ENCODE measurements at places on chromosomes 2 and 18.

- DNase-seq: no peak
These were observed 336.7 kb upstream of the CELF4 start for GRCh38 chr18:37902344-37902743.

DNA sequence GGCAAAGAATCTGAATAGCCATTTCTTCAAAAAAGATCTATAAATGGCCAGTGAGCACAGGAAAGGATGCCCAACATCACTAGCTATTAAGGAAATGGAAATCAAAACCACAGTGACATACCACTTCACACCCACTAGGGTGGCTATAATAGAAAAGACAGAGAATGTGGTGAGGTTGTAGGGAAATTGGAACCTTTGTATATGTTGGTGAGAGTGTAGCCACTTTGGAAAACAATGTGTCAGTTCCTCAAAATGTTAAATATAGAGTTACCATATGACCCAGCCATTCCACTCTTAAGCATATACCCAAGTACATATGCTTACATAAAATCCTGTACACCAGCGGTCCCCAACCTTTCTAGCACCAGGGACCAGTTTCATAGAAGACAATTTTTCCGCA is 152.8 kb downstream of the SMAD2 start:
- no peak for DNase-seq

DNA sequence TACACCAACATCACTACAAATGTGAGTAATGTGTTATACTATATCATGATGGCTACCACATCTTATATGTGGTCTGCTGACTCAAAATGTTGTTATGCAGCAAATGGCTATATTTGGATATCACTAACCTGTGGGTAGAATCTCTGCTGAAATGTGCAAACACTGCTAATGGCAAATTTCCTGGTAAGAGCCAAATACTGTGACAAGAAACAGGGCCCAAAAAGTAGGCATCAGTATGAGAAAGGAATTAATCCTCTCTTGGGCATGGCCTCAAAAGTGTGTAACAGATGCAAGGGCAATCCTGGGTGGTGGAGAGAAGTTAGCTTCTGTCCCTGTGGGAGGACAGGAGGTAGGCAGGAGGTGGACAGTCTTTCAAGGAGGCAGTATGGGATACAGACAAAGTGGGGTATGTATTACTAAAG is 13.3 kb downstream of the ATF2 start:
- DNase-seq: no peak

GRCh38 chr2:175571078-175571653 is 389.7 kb upstream of the ATP5MC3 start:
- DNase-seq: no peak

GRCh38 chr2:218799990-218800389 is 18.0 kb downstream of the CYP27A1 start:
- DNase-seq: no peak

GRCh38 chr2:24228470-24228869 is 53.6 kb downstream of the FAM228A start:
- peak; percentile 13 for DNase-seq

GRCh38 chr2:176056406-176056805 is 27.4 kb downstream of the EVX2 start:
- DNase-seq: peak; percentile 81

- DNase-seq: no peak
These were observed 182.5 kb upstream of the HS6ST1 start for GRCh38 chr2:128501006-128501690.

DNA sequence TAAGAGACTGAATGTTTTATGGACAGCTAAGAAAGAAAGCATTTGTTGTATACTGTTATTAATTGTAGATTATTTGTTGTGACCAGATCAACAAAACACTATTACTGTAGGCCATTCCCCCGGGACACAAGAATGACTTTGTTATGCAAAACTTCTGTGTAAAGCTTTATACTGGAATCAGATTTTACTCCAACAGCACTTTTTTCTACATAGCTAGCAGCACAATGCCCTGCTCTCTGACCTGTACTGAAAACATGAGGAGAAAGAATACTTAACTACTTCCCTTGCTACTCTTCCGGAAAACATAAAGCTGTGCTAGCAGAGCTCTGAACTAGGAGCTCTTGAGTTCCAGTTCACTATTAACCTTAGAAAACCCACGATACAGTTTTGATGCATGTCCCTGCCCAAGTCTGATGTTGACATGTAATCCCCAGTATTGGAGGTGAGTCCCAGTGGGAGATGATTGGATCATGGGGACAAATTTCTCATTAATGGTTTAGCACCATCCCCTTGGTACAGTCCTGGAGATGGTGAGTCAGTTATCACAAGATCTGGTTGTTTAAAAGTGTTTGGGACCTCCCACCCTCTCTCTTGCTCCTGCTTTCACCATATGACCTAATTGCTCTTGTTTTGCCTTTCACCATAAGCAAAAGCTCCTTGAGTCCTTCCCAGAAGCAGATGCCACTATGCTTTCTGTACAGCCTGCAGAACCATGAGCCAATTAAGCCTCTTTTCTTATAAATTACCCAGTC is 601.1 kb upstream of the PIK3C3 start:
- no peak for DNase-seq

- DNase-seq: no peak
These were observed 16.3 kb downstream of the PCBP1 start for GRCh38 chr2:70103531-70104061.

DNA sequence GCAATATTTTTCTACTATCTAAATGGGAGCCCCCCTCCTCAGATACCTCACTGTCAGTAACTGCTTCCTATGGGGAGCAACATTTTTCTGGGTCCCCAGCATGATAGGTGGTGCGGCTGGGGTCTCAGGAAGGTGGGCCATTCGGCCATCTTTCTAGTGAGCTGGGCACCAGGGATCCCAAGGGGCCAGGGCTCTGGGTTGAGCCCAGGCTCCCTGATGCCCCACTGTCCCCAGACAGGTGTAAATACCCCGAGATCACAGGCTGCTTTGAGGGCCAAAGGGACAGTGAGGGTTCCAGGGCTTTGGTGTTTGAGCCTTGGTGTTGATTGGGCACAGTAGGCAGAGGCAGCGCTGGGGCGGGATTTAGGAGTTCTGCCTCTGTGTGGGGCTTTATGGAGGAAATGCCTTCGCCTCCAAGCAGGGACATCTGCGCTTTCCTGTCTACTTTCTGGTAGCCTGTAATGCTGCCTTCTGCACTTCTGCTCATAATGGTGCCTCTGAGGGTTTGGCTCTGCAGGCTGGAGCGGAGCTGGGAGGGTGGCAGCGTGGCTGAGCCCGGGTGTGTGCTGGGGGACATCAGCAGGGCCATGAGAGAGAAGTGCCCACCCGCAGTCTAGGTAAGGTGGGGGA is 5.3 kb downstream of the ITM2C start:
- no peak for DNase-seq

- DNase-seq: no peak
These were observed 4.2 kb upstream of the HOXD13 start for GRCh38 chr2:176088048-176088936.

DNA sequence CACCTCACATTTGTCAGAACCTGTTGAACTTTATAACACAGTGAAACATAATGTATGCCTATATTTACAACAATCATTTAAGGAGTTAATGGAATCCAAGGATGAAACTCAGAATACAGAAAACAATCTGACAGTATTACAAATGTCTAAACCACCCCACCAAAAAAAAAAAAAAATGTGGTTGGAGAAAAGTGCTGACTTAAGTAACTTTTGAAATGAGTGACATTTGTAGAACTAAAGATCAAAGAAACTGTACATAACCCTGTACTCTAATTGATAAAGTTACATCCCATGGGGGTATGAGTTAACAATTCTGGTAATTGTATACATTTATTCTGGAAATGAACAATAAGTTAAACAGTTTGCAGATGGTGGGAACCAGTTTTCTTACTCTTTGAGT is 372.1 kb upstream of the TMEFF2 start:
- DNase-seq: no peak

DNA sequence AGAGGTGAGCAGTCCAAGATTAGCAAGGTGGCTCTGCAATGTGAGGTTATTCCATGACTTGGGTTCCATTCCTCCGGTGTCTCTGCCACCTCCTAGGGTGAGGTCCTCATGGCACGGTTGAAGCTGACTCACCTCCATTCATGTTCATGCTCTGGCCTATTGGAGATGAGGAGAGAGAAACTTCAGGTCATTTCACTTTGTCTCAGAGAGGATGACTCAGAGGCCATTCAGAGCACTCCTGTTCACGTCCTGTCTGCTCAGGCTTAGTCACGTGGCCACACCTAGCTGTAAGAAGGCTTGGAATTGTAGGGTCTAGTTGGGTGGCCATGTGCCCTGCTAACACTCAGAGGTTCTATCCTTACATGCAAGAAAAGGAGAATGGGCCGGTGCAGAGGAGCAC is 67.5 kb upstream of the MBOAT2 start:
- no peak for DNase-seq

DNA sequence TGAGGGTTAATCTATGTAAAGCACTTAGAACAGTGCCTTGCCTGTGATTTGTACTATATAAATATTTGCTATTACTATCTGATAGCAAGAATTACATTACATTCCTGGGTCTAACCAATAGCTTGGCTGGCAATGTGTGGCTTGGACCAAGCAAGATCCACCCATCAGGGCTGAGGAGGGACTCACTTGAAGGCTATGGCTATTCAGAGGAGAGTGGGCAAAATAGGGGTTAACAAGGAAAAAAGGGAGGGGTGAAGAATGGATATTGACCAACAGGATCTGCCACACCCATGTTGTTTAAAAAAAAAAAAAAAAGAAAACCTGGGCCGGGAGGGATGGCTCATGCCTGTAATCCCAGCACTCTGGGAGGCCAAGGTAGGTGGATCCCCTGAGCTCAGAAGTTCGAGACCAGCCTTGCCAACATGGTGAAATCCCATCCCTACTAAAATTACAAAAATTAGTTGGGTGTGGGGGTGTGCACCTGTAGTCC is 20.0 kb upstream of the TMBIM1 start:
- no peak for DNase-seq

DNA sequence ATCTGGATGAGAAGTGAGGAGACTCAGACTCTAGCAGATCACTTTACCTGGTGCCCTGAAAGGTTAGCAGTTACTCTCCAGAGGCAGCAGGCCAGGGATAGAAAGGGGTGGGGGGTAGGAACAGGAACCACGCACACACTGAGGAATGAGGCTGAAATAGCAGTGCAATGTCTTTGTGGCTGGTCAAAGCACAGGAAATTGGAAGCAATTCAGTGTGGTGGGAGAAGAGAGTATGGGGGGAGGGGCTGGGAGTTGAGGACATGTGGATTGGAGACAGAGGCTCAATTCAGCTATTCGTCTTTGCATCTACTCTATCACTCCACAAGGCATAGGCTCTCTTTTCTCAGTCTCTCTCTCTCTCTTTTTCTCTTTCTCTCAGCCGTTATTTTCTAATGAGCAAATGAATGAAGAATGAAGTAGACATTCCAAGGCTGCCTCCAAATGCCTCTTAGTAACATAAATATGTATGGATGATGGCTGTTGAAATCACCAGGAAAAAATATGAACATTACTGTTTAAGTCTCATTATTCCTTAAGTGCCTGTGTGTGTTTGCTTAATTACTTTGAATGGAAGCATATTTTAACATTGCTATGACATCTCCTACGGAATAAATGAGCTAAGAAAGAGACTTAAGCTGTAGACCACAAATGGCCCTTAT is 979.4 kb downstream of the TSN start:
- no peak for DNase-seq

DNA sequence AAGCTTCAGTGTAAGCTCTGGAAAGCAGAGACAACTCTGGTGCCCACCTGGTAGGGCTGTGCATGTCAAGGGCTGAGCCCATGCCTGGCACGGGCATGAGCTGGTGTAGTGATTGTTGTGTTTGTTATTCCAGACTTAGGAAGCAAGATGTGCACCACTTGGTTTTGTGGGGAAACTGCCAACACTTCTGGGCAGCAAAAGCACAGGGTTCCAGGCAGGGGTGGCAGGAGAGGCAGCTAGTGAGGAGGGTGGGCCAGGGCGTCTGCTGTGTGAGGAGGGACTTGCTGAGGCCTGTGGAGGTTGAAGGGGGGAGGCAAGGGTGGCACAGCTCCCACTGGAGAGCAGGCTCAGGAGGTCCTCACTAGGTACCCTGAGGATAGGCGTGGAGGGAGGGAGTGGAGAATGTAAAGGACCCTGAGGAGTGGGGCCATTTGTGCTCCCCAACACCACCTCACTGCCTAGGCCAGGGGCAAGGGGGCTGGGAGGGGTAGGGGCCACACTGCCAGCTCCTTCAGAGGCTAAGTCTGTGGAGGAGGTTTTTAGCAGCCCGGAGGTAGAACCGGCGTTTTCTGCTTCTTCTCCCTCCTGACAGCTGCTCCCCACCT is 104.0 kb upstream of the POU3F3 start:
- DNase-seq: no peak

- no peak for DNase-seq
These were observed 995 bp upstream of the ICOS start for GRCh38 chr2:203935568-203935967.

- DNase-seq: peak; percentile 58
These were observed 72.5 kb downstream of the RBM43 start for GRCh38 chr2:151189125-151189524.

DNA sequence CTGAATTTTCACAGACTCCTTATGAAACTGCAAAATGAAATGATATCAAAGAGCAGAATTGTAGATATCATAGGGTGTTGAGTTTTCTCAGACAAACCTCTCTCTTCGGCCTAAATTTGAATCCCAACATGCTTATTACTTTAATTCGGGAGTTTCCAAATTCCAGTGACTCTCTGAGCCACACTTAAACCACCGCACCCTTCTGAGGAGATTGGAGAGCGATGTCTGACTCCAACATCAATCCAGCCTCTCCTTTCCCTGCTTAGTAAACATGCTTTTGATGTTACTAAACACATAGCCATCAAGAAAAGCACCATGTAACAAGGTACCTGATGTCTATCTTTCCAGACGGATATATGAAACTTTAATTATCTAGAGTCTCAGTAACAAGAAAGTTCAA is 103.1 kb upstream of the ARHGAP28 start:
- no peak for DNase-seq

DNA sequence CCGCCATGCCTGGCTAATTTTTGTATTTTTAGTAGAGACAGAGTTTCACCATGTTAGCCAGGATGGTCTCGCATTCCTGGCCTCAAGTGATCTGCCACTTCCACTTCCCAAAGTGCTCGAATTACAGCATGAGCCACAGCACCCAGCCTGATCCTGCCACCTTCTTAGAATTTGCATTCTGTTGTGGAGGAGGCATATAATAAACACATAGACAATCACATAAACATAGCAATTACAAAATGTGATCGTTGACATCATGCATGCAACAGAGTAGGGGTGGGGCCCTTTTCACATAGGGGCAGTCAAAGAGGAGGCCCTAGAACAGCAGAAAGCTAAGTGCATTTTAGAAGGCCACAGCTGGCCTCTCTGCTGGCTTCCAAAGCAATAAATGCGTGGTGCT is 39.9 kb upstream of the TSPYL6 start:
- no peak for DNase-seq

- no peak for DNase-seq
These were observed 2.1 kb downstream of the COL4A4 start for GRCh38 chr2:227161947-227162346.

GRCh38 chr2:55017880-55018279 is 32.4 kb downstream of the RTN4 start:
- no peak for DNase-seq

DNA sequence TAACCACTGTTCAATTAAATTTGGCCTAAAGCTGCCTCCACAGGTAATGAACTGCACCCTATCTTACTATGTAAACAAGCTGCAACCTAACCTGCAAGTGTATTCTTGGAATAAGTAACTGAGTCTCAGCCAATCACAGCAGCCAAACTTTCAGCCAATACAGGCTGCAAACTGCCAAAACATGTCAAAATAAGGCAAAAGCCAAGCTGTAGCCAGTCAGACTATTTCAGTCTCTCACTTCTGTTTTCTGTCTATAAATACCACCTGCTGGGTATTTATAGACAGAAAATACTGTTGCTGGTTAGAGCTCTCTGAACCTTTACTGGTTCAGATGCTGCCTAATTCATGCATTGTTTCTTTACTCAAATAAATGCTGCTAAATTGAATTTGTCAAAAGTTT is 14.3 kb downstream of the C2orf76 start:
- DNase-seq: no peak
